Stimulated activated CD4-positive, alpha-beta T cell treated with anti-CD3 and anti-CD28 coated beads, TNF-alpha, amount 100 ng/mL, for 4 hours (primary cell): ENCODE measurements at places on chromosomes 4 and X.

GRCh38 chr4:112296949-112297880 lies at the start of gene ALPK1:
Gene ALPK1 (plus strand): TSS chr4:112297369.
- no peak for DNase-seq

DNA sequence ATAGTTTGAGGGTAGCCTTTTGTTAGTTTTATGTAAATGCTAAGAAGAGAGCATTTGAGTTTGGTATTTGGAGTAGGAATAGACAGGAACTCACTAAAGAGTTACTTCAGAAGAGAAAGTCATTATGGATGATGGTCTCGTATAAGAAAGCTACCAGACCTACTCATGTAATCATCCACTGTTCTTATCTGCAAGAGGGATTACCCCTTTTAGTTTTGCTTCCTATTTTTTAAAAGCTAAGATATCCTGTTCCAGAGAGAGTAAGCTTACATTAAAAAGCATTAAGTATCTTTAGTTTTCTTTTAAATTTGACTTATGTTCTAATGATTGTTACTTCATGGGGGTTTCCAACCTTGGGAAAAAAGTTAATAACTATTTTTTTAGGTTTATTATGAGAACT lies 12.5 kb upstream of the ART3 start:
- no peak for DNase-seq

DNA sequence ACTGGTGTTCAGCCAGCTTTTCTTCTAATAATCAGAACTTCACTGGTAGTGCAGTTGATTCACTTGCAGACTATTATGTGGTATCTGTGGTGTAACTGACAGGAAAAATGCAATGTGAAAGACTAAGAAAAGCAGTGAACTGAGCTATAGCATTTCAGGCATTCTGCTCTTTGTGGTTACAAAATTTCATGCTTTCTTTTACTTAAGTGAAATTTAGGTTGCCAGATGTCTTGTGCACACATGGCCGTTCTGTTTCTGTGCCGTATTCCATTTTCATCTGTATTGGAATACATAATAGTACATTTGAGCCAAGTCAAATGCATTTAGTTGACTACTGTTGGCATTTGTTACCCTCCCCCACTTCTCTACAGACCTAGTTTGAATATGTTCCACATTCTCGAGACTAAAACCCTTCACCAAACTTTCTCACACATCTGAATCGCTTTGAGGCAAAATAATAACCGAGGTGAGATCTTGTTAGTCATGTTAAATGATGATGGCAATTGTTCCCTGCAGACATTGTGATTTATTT lies 8.2 kb downstream of the RTL3 start:
- DNase-seq, result no peak

GRCh38 chr4:17204908-17205307 lies 306.5 kb upstream of the LDB2 start:
- no peak for DNase-seq

- peak; percentile 37 for DNase-seq
Observed at GRCh38 chr4:109560687-109561461, 828 bp downstream of the MCUB start.

DNA sequence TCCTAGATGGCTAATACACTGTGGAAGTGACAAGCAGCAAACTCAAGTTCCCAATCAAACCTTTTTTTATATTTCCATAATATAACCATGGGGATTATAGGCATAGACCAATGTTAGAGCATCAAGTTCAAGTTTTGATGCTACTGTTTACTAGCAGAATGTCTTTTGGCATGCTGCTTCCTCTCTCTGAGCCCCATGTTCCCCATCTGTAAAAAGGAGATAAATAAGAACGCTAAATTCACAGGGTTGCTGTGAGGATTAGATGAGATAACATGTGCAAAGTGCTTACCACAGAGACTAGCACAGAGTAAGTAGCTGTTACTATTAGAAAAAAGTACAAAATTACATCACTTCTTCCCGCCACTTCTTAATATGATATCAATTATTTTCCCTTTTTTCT lies 18.0 kb downstream of the MBNL3 start:
- DNase-seq, result no peak

DNA sequence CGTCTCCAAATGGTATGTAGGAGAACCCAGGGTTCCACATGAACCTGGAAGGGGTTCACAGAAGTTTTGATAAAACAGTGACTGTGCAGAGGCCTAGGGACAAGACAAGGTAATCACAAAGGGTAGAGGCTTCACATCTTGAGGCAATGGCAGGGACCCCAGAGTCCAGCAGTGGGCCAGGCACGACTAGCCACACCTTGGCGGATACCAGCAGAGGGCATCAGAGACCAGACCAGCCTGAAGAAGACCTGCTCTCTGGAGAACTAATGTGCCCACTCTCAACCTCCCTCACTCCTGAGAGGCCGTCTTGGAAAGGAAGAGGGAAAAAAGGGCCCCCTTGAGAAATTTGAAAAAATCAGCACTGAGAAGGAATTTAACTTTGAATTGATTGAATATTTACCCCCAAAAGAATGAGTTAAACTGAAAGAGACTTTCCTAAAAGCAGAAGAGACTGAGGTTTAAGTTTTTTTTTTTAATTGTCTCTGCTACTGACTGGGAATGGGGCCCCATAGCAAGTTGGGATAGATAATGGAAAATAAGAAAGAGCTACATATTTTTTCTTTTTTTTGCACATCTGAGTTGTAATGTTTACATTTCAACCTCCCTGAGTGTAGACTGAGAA lies 243.8 kb upstream of the JADE1 start:
- no peak for DNase-seq

GRCh38 chr4:113978561-113979147 lies 793 bp downstream of the ARSJ start:
- no peak for DNase-seq

GRCh38 chr4:1365271-1366178 lies 18.5 kb downstream of the UVSSA start:
- no peak for DNase-seq

DNA sequence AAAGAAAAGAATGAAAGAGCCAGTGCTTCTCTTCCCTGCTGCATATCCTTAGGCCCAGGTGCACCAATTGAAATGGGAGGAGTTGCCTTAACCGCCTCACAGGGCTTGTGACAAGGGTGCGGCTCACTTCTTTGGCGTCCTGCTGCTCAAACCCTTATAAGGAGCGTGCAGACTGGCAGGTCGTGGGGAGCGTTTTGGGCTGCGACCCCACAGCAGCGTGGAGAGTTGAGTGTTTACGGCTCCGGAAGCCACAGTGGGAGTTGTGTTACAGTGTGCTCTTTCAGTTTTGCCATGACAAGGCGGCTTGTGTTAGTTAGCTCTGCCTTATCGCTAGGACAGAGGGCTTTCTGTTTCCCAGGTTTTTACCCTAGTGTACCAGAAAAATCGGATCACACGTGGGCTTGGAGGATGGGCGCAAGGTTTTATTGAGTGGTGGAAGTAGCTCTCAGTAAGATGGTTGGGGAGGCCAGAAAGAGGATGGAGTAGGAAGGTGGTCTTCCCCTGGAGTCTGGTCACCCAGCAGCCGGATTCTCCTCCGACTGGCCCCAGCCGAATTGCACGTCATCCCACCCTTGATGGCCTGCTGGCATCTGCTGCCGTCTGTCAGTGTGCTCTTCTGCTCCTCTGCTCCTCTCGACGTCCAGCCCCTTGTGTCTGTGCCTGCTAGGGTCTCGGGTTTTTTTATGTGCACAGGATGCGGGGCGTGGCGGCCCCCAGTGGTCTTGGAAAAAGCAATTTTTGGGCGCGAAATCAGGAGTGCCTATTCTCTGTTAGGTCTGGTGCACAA lies 718.9 kb downstream of the ARAP2 start:
- DNase-seq, result no peak
